GM10248 (cell line): ENCODE measurements at places on chromosomes 2 and 18.
A peak's percentile ranks its signal among the peaks of the same experiment; 100 is the strongest.

DNA sequence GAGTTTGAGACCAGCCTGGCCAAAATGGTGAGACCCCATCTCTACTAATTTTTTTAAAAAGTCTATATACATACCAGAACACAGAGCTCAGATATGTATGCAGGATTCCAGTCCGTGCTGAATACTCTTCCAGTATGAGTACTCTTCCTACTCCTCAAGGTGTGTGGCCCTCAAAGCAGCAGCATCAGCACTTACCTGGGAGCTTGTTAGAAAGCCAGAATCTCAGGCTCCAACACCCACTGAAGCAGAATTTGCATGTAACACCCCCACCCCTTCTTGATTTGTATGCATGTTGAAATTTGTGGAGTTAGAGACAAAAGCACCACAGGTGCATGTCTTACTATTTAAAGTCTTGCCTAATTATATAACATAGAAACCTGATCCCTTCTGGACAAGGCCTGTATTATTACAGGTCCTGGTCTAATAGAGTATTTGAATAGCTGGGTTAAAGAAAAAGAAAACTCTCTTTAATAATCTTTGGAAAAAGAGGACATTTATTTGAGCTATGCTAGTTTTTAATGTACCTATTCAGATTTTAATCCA lies 50.3 kb upstream of the NFE2L2 start:
- no peak for DNase-seq

- no peak for DNase-seq
Observed at GRCh38 chr18:45402485-45403056, 212.7 kb upstream of the SLC14A2 start.

- DNase-seq: no peak
Observed at GRCh38 chr18:3216987-3217386, 2.8 kb downstream of the MYOM1 start.

DNA sequence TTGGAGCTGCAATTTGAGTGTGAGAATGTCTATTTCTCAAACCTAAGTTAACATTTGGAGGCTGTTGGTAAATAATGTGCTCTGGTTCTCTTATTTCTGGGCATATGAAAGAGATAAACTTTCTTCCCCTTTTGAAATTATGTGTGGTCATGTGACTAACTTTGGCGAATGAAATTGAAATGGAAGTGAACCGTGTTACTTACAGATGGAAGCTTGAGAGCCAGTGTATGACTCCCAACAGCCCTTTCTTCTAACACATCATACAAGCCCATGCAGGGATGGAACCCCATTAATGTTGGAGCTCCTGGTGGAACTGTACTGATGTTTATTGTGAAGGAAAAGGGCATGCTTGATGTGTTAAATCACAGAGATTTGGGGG lies 725.8 kb downstream of the TSN start:
- DNase-seq: no peak

GRCh38 chr2:48328942-48329723 lies 200.8 kb upstream of the STON1 start:
- no peak for DNase-seq

DNA sequence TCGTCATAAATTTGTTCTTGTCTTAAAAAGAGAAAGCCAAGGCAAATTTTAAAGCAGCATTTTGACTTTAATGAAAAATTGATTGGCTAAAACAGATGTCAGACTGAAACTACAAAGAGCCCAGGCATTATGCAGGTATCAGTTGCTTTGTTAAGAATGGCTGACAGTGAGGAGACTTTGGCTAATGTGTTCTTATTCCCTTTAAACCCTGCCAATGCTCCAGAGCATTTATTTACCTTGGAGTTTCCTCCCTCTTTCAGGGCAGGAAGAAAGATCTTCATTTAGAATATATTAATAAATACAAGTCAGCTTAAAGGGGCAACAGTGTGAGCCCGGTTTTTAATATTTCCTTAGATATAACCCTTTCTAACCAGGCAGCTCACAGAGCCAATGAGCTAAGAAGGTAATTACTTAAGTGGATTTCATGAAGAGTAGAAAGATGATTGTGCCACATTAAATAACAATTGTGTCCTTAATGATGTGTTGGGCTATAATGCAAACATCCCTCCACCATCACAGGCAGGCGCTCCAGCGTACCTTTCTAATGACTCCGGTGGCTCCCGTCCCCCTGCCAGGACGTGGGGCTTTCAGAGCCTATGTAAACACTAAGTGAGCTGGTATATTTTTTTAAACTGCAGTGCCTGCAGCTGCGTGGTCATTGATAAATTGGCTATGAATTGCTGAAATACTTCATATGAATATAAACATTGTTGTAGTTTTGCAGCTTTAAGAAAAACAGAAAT lies 349.4 kb upstream of the POU3F3 start:
- DNase-seq: no peak

GRCh38 chr2:64311948-64312621 lies 141.9 kb upstream of the LGALSL start:
- no peak for DNase-seq

DNA sequence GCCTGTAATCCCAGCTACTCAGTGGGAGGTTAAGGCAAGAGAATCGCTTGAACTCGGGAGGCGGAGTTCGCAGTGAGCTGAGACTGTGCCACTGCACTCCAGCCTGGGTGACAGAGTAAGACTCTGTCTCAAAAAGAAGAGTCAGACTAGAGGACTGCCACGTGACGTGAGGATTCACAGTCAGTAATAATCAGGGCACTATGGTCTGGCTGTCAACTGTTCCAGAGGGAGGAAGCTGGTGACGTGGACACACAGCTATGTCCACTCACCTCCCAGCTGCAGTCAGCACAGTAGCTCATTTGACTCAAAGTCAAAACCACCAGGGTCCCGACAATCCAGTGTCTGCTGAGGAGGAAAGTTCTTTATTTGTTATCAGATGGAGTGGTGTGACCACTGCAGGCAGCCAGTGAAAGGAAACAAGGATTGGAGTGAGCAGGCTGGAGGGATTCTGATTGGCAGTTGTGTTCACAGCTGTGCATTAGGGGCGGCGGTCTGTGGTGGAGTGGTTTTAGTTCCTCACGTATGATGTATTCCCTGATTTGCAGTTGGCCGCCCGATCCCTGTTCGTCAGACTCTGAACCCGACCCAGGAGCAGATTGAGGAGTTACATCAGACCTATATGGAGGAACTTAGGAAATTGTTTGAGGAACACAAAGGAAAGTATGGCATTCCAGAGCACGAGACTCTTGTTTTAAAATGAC lies 37.9 kb downstream of the MOGAT1 start:
- peak; percentile 46 for DNase-seq

GRCh38 chr18:9849407-9850283 lies 36.1 kb upstream of the TXNDC2 start:
- DNase-seq: no peak

GRCh38 chr2:190843890-190844699 lies 36.5 kb upstream of the GLS start:
- DNase-seq: peak; percentile 16

DNA sequence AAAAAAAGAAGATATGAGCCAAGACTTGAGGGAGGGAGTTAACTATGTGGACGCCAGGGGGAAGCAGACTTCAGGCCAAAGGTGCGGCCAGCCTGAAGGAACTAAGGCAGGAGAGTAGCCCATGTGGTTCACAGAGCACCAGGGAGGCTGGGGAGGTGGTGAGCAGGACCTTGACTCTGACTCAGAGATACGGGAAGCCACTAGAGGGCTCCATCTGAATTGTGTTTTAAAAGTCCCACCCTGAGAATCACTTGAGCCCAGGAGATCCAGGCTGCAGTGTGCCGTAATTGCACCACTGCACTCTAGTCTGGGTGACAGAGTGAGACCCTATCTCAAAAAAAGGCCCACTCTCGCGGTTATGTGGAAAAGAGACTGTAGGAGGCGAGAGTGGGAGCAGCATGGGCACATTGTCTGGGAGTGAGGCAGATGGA lies 12.3 kb downstream of the CEP192 start:
- DNase-seq: peak; percentile 32

GRCh38 chr2:185012643-185013042 lies 414.3 kb downstream of the ZNF804A start:
- DNase-seq: no peak

- DNase-seq: no peak
Observed at GRCh38 chr2:119293254-119293653, 69.6 kb downstream of the STEAP3 start.

- no peak for DNase-seq
Observed at GRCh38 chr2:27844821-27845255, 45.3 kb downstream of the RBKS start.

- no peak for DNase-seq
Observed at GRCh38 chr2:20617081-20617575, 33.8 kb downstream of the HS1BP3 start.

DNA sequence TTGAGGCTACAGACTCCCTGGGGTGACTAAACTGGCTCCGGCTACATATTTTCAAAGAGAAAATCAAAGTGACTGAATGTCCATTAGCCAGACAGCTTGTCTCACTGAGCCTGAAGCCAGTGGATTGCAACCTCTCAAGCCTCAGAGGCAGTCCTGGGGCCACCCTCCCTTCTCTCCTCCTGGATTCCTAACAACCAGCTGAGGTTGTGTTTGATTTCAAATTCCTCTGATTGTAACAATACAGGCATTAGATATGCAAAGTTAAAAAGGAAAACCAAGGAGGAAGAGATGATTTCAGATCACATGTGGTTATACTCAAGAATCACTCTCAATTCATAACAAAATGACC lies 101.0 kb upstream of the LMAN1 start:
- DNase-seq: no peak

DNA sequence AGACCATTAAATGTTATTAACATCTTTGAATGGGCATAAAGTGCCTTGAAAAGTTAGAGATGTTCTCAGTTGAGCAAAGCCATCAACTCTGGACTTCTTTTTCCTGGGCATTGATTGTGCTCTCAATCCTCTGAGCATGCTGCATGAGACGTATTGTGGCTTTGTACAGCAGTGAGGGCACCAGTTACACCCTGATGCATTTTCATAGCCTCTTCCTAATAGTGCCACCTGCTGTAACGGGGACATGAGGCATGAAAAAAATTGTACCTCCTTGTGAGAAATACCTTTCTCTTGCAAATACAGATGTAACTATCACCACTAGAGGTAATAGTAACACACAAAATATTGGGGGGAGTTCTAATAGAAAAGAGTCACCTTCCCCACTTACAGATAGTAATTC lies 697.5 kb downstream of the TMEM182 start:
- DNase-seq: no peak

DNA sequence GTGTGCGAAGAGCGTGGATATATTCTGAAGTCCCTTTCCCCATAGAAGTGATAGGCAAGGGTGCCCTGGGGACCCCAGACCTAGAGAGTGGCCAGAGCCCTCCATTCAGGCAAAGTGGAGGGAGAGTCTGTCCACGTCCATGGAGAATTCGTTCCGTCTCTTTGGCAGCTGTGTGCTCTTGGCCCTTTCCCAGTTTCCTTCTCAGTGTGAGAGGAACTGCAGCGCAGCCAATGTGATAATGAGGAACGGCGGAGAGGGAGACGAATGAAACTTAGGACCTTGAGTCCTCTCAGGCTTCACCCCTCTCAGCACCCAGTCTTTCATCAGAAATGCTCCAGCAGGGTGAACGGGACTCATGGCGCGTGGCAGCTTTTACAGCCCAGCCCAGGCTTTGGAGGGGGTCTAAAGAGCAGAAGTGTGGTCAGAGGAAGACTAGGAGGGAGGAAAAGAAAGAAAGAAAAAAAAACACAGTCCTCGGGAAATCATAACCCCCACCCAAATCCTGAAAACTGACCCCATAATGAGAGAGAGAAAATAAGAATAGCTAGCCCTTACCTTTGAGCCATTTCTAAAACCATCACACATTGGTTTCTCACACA lies 95.0 kb upstream of the RIOK3 start:
- no peak for DNase-seq

DNA sequence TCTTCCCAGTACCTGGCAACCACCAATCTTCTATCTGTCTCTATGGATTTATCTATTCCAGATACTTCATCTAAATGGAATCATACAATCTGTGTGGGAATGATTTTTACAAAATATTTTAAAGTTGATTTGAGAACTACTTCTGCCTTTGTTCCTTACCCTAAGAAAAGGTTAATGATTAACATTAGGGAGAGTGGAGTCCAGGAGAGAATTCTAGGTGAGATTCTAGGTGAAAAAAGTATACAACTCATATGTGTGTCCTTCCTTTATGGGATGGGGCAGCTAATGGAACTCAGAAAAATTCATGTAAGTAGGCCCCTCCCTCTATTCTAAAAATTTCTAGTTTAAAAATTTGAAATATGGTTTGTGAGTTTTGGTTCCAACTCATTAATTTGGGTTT lies 35.9 kb upstream of the WDSUB1 start:
- no peak for DNase-seq
